ENCODE measurements at places on chromosomes 5 and 9. TPM values are rescaled to one million over a fixed set of nuclear protein-coding genes. Genes with fewer than 3 reads are reported as not detected.

AIF1L gene
- 4.6 TPM for polyA plus RNA-seq

ESM1 gene
- polyA plus RNA-seq, result 1.0 TPM

CCL27 gene
- not detected for polyA plus RNA-seq

IL7R gene
- polyA plus RNA-seq, result 0.52 TPM

TMEM252 gene
- not detected for polyA plus RNA-seq

IRGM gene
- polyA plus RNA-seq, result not detected

PCDHB15 gene
- polyA plus RNA-seq, result 1.8 TPM

HACD4 gene
- 0.33 TPM for polyA plus RNA-seq

PLEKHG4B gene
- polyA plus RNA-seq, result 0.30 TPM

IL31RA gene
- polyA plus RNA-seq, result 0.07 TPM

IL13 gene
- 0.07 TPM for polyA plus RNA-seq

NEUROG1 gene
- not detected for polyA plus RNA-seq

ZDHHC11 gene
- polyA plus RNA-seq, result 5.4 TPM

All from pancreas (tissue), 10 donors.